ENCODE measurements at places on chromosomes 3 and 15.

DNA sequence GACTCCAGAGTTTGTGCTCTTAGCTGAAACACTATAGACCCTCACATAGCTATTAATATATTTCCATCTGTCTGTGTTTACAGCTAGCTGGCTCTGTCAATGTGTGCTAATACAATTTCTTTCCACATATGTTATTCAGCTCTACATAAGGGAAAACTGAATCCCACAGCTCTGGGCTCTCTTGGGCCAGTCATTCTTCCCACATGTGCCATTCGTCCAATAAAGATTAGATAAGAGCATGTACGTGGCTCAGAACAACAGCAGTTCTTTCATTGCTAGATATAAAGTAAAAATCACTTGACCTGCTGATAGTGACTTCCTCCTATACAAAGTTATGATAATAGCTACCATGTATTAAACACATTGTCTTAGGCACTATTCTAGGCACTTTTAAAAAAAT lies 2.8 kb upstream of the ILDR1 start:
- DNase-seq = no peak

DNA sequence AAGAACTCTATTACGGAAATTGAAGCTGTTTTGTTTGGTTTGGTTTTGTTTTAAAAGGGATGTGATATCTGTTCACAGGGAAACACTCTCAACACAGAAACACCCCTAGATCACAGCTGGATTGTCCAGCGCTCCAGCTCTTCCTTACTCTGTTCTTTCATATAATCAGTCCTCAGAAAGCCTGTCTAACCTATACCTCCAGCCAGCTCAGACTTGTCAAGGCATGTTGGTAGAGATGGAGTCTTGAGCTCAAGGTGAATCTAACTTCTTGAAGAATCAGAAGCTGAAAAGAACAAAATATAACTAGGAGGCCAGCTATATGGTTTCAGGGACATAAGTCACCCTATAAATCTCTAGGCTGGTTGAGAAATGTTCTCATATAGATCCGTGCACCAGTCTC lies 110.2 kb upstream of the EPHA3 start:
- no peak for DNase-seq

- DNase-seq = no peak
Measured at GRCh38 chr3:124605781-124606579, 124.3 kb upstream of the UMPS start.

DNA sequence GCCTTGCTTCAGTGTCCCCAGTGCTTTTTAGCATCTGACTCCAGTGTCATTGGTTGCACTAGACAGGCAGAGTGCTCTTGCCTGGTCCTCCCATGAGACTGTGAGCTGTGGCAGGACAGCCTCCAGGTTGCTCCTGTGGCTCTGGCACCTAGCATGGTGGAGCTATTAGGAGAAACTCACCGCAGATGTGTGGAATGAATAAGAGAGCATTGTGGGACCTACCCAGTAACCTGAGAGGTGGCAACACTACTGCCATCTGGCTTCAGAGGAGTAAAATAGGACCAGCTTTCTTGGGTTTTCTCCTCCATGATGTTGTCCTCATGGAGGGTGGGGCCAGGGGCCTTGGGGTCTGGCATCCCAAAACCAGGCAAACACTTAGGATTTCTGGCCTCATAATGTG lies 183.6 kb downstream of the EPHB1 start:
- DNase-seq = no peak

GRCh38 chr3:4711680-4711992 lies 218.5 kb downstream of the ITPR1 start:
- no peak for DNase-seq

Data from CD4-positive, alpha-beta T cell treated with Interleukin-4 for 4 hours (primary cell).